ENCODE measurements at places on chromosomes 7 and 10. TPM values are rescaled to one million over a fixed set of nuclear protein-coding genes. Genes with fewer than 3 reads are reported as not detected.

Gene COL1A2
- total RNA-seq: 11,897 TPM

Gene BICC1
- total RNA-seq: 45.3 TPM

Gene TRPV5
- 0.26 TPM for total RNA-seq

Gene MOGAT3
- total RNA-seq: not detected

Gene PILRA
- 2.2 TPM for total RNA-seq

Gene GNAT3
- total RNA-seq: not detected

Gene CPA4
- 3.8 TPM for total RNA-seq

Gene OGDHL
- 0.79 TPM for total RNA-seq

Gene LBX1
- total RNA-seq: not detected

Gene FBXL13
- 8.1 TPM for total RNA-seq
